ENCODE measurements at places on chromosomes 1 and 21.

- H3K4me3 ChIP-seq = no peak overlapping the region
- DNase-seq = no peak
- H3K27me3 ChIP-seq = no peaks in the 10 kb centered on the region
- H3K36me3 ChIP-seq = no peaks in the 10 kb centered on the region
- no peak overlapping the region for H3K27ac ChIP-seq
- no peaks in the 10 kb centered on the region for H3K4me1 ChIP-seq
Observed at GRCh38 chr1:14217384-14217783, 381.1 kb upstream of the KAZN start.

DNA sequence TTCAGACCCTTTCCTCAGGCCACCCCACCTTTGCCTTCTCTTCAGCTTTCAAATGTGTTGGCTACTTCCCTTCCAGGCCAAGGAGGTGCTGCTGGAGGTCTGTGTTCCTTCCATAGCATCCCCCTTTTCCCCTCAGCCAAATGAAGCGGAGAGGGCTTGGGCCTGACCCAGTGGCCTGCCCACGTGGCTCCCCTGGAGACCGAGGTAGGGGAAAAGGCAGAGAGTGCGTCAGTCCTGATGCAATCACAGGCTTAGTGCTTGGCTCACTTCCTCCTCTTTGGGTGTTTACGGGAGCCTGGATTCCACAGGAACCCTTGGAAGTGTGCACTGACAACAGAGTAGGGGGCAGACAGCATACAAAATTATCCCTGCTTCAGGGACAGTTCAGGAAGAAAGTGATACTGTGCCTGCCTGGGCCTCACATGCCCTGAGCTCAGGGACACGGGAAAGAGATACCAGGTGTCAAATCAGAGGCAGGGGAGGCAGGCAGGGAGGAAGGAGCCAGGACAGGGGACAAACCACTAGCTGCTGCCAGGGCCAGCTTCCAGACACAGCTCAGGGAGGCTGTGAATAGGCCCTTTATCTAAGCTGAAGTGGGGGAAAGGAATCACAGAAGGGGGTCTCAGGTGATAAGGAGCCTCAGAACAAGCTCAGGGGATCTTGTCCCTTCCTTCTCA is 16.6 kb upstream of the PTP4A2 start:
- no peak for DNase-seq
- H3K4me1 ChIP-seq = peaks cover 57% of the 10 kb centered on the region
- H3K27me3 ChIP-seq = no peaks in the 10 kb centered on the region
- no peaks in the 10 kb centered on the region for H3K36me3 ChIP-seq
- peak overlapping the region; percentile 68 for H3K27ac ChIP-seq

- peaks cover 14% of the 10 kb centered on the region for H3K4me1 ChIP-seq
- peaks cover 22% of the 10 kb centered on the region for H3K27me3 ChIP-seq
- DNase-seq = no peak
- no peaks in the 10 kb centered on the region for H3K36me3 ChIP-seq
- no peak overlapping the region for H3K27ac ChIP-seq
- no peak overlapping the region for H3K4me3 ChIP-seq
Observed at GRCh38 chr1:86503406-86504136, 34.8 kb downstream of the CLCA1 start.

DNA sequence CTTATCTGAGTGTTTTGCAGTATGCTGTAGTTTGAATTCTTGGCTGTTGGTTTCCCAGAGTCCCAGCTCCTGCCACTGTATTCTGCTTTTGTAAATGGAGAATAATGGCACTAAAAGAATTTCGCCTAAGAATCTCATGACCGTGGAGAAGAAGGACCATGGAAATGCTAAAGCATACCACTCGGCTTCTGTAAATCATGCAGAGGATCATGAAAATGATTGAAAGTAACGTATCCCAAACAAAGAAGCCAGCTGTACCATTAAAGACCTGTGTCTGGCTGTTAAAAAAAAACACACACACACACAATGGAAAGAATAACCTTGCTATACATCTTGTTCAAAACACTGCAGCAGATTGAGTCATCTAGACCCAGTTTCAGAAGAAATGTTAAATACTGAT is 287.9 kb downstream of the ZNF326 start:
- no peaks in the 10 kb centered on the region for H3K27me3 ChIP-seq
- no peak overlapping the region for H3K27ac ChIP-seq
- DNase-seq = no peak
- H3K36me3 ChIP-seq = no peaks in the 10 kb centered on the region

- no peaks in the 10 kb centered on the region for H3K4me1 ChIP-seq
- no peak for DNase-seq
- H3K36me3 ChIP-seq = no peaks in the 10 kb centered on the region
- H3K27me3 ChIP-seq = peaks cover 4% of the 10 kb centered on the region
Observed at GRCh38 chr1:66069976-66070876, 277.5 kb downstream of the PDE4B start.

DNA sequence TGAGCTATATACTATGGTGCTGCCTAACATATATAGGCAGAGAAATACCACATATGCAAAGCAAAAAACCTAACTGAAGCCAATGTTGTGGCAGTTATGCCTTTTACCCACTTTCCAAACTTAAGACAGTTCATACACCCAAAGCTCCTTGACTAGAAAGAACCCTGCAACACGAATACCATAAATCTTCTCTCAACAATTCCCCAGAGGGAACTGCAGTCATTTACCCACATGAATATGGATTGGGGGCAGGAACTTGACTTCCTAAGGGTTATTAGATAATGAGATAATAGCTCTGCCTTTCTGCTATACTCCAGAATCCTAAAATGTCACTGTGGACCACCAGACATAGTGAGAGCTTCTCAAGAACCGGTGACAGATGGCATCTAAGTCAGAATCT is 2.9 kb upstream of the ASPM start:
- no peak overlapping the region for H3K4me3 ChIP-seq
- no peak for DNase-seq
- peaks cover 7% of the 10 kb centered on the region for H3K36me3 ChIP-seq
- H3K27ac ChIP-seq = no peak overlapping the region

GRCh38 chr1:4689941-4690635 is 35.7 kb downstream of the AJAP1 start:
- no peak overlapping the region for H3K27ac ChIP-seq
- H3K27me3 ChIP-seq = no peaks in the 10 kb centered on the region
- H3K36me3 ChIP-seq = no peaks in the 10 kb centered on the region
- DNase-seq = no peak
- H3K4me3 ChIP-seq = no peak overlapping the region
- no peaks in the 10 kb centered on the region for H3K4me1 ChIP-seq

- H3K4me1 ChIP-seq = no peaks in the 10 kb centered on the region
- no peak for DNase-seq
- H3K27ac ChIP-seq = no peak overlapping the region
Observed at GRCh38 chr21:38825921-38826320, 20.2 kb downstream of the ETS2 start.

DNA sequence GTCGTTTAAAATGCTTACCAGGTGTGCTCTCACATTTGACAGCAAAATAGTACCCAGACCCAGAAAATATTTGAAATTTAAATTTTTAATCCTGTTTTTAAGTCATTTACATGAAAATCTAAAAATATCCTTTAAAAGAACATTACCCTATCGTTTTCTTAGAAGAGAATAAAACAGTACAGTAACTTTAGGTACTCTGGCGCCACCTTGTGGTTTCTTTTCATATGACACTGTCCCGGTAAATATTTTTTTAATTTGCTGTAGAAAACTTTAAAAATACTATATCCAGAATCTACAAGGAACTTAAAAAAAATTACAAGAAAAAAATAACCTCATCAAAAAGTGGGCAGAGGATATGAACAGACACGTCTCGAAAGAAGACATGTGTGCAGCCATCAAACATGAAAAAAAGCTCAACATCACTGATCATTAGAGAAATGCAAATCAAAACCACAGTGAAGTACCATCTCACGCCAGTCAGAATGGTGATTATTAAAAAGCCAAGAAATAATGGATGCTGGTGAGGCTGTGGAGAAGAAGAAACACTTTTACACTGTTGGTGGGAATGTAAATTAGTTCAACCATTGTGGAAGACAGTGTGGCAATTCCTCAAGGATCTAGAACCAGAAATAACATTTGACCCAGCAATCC is 129.2 kb downstream of the RGS21 start:
- H3K27me3 ChIP-seq = peaks cover 3% of the 10 kb centered on the region
- no peak overlapping the region for H3K27ac ChIP-seq
- no peaks in the 10 kb centered on the region for H3K36me3 ChIP-seq
- peak; percentile 58 for DNase-seq
- H3K4me3 ChIP-seq = no peak overlapping the region

DNA sequence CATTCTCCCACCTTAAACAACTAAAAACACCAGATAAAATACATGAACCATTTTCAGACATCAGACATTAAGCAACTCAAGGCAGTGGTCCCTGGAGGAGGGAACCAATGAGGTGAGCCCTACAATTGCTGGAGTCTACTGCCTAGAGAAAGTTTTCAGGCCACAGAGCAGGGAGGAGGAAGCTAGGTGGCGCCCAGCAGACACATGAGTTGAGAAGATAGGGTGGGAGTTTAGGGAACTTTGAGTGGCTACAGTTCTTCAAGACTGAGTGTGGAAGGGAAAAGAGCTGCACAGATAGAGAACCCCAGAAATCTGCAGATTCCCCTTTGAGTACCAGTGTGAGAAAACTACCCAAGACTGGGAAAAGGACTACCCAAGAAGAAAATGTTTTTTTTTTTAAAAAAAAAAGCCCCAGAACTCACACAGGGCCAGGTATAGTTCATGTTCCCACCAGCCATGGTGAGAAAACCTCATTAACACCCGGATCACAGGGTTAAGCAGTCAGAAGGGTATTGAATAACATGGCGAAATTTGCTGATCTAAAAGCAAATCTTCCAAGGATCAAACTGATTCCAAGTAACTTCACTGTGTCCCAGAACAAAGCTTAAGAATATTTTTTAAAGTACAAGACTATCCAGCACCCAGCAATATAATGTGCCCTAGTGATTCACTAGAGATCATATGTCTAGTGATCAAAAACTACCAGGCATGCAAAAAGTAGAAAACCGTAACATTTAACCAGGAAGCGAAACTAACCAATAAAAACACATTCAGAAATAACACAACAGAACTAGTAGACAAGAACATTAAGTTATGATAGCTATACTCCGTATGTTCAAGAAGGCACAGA is 12.0 kb downstream of the ALDH9A1 start:
- H3K4me1 ChIP-seq = peaks cover 22% of the 10 kb centered on the region
- DNase-seq = no peak
- H3K27me3 ChIP-seq = no peaks in the 10 kb centered on the region
- H3K36me3 ChIP-seq = peaks cover 69% of the 10 kb centered on the region
- no peak overlapping the region for H3K4me3 ChIP-seq

GRCh38 chr1:19775831-19776230 is 23.9 kb downstream of the TMCO4 start:
- peaks cover 20% of the 10 kb centered on the region for H3K36me3 ChIP-seq
- H3K27me3 ChIP-seq = no peaks in the 10 kb centered on the region
- H3K4me3 ChIP-seq = no peak overlapping the region
- H3K27ac ChIP-seq = no peak overlapping the region

- peak overlapping the region; percentile 59 for H3K4me3 ChIP-seq
- peaks cover 92% of the 10 kb centered on the region for H3K27me3 ChIP-seq
- H3K36me3 ChIP-seq = no peaks in the 10 kb centered on the region
Observed at GRCh38 chr21:45017039-45017960, 57.1 kb upstream of the ADARB1 start.

GRCh38 chr1:88695781-88696180 is 11.7 kb downstream of the PKN2 start:
- no peak for DNase-seq
- peaks cover 23% of the 10 kb centered on the region for H3K36me3 ChIP-seq
- H3K4me1 ChIP-seq = peaks cover 4% of the 10 kb centered on the region
- H3K27me3 ChIP-seq = no peaks in the 10 kb centered on the region
- no peak overlapping the region for H3K4me3 ChIP-seq
- no peak overlapping the region for H3K27ac ChIP-seq

DNA sequence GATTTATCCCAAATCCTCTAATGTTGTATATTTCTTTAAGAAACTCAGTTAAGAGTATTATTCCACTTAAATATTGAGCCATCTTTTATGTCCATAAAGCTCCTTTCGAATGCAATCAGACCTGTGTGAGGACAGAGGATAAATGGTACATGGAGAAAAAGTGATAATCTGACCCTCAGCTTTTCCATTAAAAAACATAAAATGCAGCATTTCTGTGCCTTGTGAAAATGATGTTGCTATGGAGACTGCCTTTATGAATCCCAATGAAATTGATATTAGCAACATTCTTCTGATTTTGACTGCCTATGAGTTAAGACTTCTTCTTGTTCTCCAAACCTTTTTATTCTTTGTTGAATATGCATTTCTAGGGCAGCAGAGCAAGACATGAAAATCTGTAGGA is 44.1 kb upstream of the CYYR1 start:
- H3K27ac ChIP-seq = no peak overlapping the region
- H3K4me3 ChIP-seq = no peak overlapping the region
- no peaks in the 10 kb centered on the region for H3K4me1 ChIP-seq
- no peaks in the 10 kb centered on the region for H3K36me3 ChIP-seq

DNA sequence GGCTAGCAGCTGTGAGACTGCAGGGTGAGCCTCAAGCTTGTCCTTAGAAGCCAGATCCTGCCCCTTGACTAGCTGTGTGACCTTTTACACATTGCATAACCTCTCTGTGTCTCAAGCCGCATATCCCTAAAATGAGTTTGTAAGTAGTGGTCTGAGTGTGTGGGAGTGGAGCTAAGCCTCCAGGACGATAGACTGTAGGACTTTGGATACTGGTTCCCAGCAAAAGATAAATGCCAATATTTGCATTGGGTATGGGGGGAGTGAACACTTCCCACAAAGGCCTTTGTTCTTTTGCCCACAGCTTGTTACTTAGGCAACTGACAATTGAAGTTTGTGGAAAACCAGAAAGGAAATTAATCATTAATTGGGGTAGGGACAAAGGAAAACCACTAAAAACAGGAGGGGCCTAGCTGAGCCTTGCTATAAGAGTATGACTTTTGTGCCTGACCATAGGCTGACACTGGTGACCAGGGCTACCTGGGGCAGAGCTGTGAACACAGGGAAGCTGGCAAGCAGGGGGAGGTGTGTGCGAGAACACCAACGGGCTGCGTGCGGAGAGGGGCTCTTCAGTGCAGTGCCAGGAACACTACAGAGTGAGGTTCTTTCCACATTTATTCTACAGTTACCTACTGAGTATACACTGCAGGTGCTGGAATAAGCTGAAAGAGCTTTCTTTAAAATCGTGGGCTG is 102.4 kb upstream of the ETV3 start:
- no peak overlapping the region for H3K27ac ChIP-seq
- H3K4me1 ChIP-seq = no peaks in the 10 kb centered on the region
- H3K27me3 ChIP-seq = peaks cover 21% of the 10 kb centered on the region
- no peak for DNase-seq

DNA sequence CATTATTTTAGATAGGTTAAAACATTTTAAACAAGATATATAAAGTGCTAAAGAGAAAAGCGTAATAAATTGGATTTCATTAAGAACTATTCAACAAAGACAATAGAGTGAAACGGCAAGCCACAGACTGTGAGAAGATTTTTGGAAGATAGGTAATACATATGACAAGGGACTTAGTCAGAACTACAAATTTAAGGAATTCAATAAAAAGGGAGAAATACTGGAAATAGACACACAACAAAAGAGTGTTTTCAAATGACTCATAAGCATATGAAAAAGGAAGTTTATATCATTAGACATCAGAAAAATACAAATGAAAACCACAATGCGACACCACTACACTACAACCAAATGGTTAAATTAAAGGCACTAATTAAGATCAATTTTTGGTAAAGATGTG is 90.5 kb downstream of the GDAP2 start:
- peaks cover 2% of the 10 kb centered on the region for H3K36me3 ChIP-seq
- DNase-seq = no peak
- no peaks in the 10 kb centered on the region for H3K27me3 ChIP-seq
- H3K4me1 ChIP-seq = no peaks in the 10 kb centered on the region

GRCh38 chr1:65820983-65821382 is 28.3 kb downstream of the PDE4B start:
- H3K4me3 ChIP-seq = no peak overlapping the region
- peaks cover 7% of the 10 kb centered on the region for H3K27me3 ChIP-seq
- H3K27ac ChIP-seq = no peak overlapping the region
- no peak for DNase-seq
- H3K4me1 ChIP-seq = no peaks in the 10 kb centered on the region
- no peaks in the 10 kb centered on the region for H3K36me3 ChIP-seq
